ENCODE measurements at places on chromosomes 5 and 9. TPM values are rescaled to one million over a fixed set of nuclear protein-coding genes. Genes with fewer than 3 reads are reported as not detected.

Gene FST
- 68.3 TPM for total RNA-seq

Gene KIAA1958
- 1.5 TPM for total RNA-seq

Gene TUSC1
- total RNA-seq = 5.0 TPM

Gene IFNK
- total RNA-seq = not detected

Gene PRUNE2
- total RNA-seq = 9.2 TPM

Gene OR1J2
- 0.14 TPM for total RNA-seq

Gene ESM1
- 0.57 TPM for total RNA-seq

Gene APBA1
- 7.1 TPM for total RNA-seq

Gene TMEM252
- total RNA-seq = not detected

Gene FGF18
- total RNA-seq = not detected

Gene GABRA6
- total RNA-seq = not detected

Gene FBN2
- 87.2 TPM for total RNA-seq

Gene ATP10B
- total RNA-seq = 0.14 TPM

Gene CCDC152
- total RNA-seq = 1.6 TPM

Gene LHX3
- not detected for total RNA-seq

Gene PTGS1
- 52.2 TPM for total RNA-seq

Gene SLC46A2
- total RNA-seq = not detected

Gene OTULINL
- 0.09 TPM for total RNA-seq

Gene SGTB
- total RNA-seq = 12.0 TPM

Gene LCN9
- not detected for total RNA-seq

Gene C5orf58
- total RNA-seq = not detected

Gene DRD1
- total RNA-seq = under 0.01 TPM

Gene RAB3C
- under 0.01 TPM for total RNA-seq

Gene EGFLAM
- total RNA-seq = 4.7 TPM

Gene KCNN2
- total RNA-seq = 0.43 TPM

Gene CCL27
- total RNA-seq = not detected

Gene NIPAL4
- 0.14 TPM for total RNA-seq

Gene C7
- total RNA-seq = 1.1 TPM

Gene PCDHGA8
- total RNA-seq = 3.3 TPM

Gene GOLM1
- total RNA-seq = 81.4 TPM

Gene CRHBP
- 2.1 TPM for total RNA-seq
